ENCODE measurements at places on chromosomes 4 and X.

- DNase-seq: no peak
These were observed 154.6 kb downstream of the GUCY2F start for GRCh38 chrX:109327251-109327650.

DNA sequence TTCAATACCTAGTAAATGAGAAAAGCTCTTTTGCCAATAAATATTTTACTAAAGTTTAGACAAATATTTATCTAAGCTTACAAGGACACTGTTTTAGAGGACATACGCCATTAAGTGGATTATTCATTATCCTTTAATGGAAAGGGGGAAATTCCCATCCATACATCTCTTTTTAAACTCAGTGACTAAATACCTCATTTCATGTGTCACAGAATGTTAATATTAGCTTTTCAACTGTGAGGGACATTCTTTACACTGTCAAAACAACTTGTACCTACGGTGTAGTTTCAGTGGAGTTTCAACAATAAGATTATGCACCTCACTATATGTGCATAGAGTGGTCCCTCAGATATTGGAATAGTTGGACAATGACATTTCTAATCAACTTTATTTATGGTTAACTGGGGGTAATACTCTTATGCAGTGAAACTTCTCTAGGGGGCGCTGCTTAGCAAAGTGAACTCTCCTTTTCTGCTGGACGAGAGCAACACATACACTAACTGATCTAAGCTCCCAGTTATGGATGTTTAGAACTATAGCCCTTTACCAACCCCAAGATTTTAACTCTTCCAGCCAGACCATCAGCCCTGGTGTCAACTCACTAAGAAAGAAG, 9.7 kb downstream of the HS6ST2 start:
- DNase-seq: peak; percentile 24

DNA sequence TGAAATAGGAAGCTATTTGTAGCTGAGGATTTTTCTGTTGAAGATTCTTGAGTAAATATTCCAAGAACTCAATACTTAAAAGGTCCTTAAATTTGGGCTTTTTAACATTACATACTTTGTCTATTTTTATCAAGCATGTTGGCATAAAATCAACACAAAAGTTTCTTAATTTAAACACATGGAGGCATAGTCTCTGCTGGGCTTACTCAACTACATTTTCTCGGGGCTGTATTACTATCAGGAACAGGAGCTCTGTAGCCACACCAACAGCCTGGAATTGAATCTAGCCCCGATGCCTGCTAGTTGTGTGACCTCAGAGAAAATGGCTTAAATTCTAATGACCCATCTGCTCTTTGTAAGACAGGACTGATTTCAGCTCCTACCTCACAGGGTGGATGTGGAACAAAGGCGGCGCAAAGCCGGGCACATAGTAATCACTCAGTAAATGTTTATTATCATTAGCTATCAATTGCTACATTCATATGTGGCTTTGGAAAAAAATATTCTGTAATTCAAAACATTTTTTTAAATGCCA, 207.0 kb downstream of the NSUN7 start:
- DNase-seq: no peak

DNA sequence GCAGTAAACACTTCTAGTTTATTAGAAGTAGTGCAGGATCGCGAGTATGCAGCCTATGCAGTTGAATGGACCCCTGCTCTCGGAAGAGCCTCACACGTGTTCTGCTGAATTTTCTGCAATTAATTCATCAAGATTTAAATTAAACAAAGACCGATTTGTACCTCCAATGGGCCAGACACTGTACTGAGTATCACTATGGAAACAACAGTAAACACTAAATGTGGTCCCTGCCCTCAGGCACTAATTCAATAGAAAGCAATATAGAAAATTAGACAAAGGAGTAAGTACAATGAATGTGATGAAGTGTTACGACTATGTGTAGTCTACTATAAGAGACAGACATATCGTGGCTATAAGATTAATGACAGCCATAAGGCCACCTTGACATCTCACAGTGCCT, 740.3 kb upstream of the FRG1 start:
- DNase-seq: no peak
